Endodermal cell (in vitro differentiated cells): ENCODE measurements at places on chromosomes 7 and 10. TPM values are rescaled to one million over a fixed set of nuclear protein-coding genes. Genes with fewer than 3 reads are reported as not detected.

DNA sequence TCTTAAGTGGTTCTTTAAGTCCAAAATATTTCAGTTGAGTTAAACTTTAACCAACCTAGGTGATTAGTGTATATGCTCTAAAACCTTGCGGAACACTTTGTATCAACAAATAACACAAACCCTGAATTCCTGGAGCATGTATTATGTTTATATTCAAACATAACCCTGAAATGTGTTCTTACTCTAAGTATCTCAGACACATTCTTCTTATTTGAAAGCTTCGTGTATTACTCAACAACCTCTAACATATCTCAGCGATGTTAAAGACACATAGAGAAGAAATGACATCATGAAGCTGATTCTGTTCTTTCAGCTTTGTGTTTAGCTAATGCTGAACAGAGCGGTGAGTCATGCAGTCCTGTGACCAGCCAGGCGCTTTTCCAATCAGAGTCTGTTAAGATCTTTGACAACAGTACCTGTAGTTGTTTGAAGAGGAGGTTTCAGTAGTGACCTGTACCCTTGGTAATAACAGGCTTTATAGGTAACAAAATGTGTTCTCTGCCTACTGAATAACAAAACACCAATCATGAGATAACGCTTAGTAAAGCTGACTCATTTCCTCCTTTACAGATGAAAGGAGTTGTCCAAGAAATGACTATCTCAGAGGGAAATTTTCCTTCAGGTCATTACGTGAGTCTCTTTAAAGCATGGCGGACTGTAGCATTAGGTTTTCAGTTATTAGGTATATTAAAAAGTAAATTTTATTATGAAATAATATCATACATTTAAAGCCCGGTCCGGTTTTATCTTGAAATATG is 67.3 kb upstream of the KLF6 start:
- DNase-seq, result no peak

CHN2 gene
- 3.3 to 14.9 TPM (median 14.0 TPM) in 3 replicates for total RNA-seq

DNA sequence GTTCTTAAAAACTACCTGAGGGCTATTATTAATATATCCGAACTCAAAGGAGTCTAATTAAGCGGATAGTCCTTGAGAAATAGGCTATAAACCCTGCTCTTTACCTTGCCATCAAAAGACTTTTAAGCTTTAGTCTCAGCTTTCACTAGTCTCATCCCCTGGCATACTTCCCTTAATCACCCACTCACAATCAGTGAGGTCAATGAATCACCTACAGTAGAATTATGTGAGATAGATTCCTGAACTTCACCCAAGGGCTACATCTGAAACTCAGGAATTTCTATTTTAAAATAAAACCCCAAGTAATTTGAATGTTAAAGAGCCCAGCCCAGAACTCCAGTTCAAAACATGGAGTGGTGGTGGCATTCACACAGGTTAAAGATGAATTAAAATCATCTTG is 108.7 kb downstream of the ETV1 start:
- no peak for DNase-seq

FGL2 gene
- not detected in 2 replicates for total RNA-seq

GRCh38 chr10:101778781-101779543 is 3.0 kb upstream of the FGF8 start:
- DNase-seq, result peak; percentile 95

MYO3A gene
- total RNA-seq, result 30.8 and 37.6 TPM in 2 replicates

ADARB2 gene
- total RNA-seq, result 0.97 and 1.1 TPM in 2 replicates

- no peak for DNase-seq
These were observed 52.4 kb upstream of the RHEB start for GRCh38 chr7:151572136-151572535.

GRCh38 chr7:50270531-50271018 is 33.9 kb upstream of the IKZF1 start:
- no peak for DNase-seq

MUC12 gene
- total RNA-seq, result 1.6 to 5.9 TPM (median 3.3 TPM) in 3 replicates

DNA sequence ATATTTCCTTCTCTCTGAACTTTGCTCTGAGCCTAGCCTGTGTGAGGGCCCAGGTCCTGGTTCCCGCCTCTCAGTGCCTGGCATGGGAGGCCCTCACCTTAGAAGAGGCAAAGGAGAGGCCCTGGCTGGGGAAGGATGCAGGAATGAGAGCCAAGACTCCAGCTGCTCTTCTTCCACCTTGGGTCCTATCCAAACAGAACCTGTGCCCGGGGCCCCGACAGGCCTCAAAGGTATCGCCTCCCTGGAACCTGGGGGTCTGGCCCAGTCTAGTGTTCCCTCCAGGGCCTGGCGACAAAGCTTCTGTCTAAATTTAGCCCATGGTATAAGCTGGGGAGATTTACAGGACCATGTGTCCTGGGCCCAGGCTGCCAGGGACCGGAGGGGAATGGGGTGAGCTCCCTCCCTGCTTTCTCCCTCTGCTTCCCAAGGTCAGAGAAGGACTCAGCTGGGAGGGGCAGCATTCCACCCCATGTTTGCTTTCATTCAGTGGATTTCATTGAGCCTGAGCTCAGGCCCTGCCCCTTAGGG is 12.0 kb upstream of the CRHR2 start:
- no peak for DNase-seq

GRCh38 chr10:124346831-124347230 is 71.9 kb downstream of the OAT start:
- DNase-seq, result peak; percentile 31

DNA sequence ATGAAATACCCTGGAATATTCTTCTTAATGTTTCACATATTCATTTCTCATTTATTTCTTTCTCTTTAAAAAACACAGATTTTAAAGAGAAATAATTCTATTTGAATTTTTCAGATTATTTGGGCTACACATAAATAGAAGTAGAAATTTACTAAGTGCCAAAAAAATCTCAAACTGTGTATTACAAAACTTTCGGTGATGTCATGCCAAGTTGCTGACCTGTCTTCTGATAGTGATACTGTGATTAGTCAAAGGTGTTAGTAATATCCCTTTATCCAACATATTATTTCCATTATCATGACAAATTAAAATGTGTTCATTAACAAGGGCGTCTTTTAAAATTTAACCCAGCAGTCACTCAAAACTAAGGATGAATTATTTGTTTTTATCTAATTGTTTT is 60.1 kb downstream of the COL28A1 start:
- no peak for DNase-seq

TMEM225B gene
- 0.26 and 0.56 TPM in 2 replicates for total RNA-seq

- DNase-seq, result no peak
These were observed 2.6 kb downstream of the MYO1G start for GRCh38 chr7:44976040-44976745.

CALD1 gene
- total RNA-seq, result 79.0 to 116 TPM (median 111 TPM) in 3 replicates

CRHR2 gene
- not detected in 3 replicates for total RNA-seq

DNA sequence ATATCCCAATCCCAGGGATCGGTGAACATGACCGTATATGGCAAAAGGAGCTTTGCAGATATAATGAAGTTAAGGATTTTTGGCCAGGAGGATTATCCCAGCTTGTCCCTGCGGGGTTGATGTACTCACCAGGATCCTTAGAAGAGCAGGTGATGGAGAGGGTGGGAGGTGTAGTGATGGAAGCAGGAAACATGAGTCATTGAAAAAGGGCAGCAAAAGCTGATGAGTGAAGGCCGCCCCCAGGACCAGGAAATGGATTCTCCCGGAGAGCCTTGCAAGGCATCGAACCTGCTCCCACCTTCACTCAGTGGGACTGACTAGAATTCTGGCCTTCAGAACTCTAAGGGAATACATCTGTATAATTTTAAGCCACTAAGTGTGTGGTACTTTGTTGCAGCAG is 5.2 kb upstream of the NUPR2 start:
- no peak for DNase-seq

- DNase-seq, result no peak
These were observed 96.4 kb downstream of the OSBPL3 start for GRCh38 chr7:24883622-24884013.

PKD2L1 gene
- total RNA-seq, result not detected in 3 replicates

SRRM3 gene
- total RNA-seq, result 4.1 to 5.1 TPM (median 4.1 TPM) in 3 replicates

DNA sequence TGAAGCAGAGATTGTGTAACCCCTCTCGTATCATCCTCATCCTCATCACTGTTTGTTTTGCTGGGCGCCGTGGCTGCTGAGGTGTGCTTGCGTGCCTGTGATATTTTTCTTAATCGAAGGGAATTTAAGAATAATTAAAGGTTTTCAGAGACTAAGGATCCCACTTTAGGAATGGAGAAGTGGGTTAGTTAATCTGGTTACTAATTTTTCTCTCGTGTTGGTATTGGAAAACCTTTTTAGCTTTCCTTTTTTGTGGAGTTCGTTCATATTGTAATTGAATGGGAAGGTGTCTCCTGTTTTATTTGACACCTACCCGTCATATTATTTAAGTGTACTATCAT is 1.3 kb downstream of the UBN2 start:
- no peak for DNase-seq

DNA sequence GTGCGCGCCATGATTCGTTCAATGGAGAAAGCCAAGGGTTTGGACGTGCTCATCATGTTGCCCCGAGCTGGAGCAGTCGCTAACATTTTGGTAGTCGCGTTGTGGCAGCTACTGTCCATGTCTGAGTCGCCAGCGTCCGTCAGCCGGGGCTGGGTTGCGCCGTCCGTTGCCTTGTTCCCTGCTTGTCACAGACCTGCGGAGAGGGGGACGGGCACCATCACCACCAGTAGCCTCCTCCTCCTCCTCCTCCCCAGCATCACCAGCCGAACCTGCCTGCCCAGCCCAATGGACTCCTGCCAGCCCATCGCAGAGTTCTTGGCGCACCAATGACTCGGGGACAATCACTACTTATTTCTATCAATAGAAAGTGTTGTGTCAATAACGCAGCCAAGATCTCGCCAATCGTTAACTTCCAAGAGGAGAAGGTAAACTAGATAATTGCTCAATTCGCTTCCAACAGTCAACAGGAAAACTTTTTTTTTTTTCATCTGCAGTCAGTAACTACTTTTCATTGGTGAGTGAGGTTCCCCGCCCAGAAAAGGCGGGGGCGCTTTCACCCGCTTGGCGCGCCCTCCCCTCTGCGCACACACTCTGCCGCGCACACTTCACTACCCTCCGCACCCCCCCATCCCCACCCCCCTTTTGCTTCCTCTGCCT is at the start of gene FEZF1:
FEZF1 (minus strand) TSS at position 432 of the 657 bp plus-strand sequence; CDS start at position 119, 313 bp downstream.
- peak; percentile 82 for DNase-seq

- no peak for DNase-seq
These were observed 89.2 kb downstream of the RNLS start for GRCh38 chr10:88493691-88494483.

SLC26A4 gene
- total RNA-seq, result 0.42 to 0.76 TPM in 2 of 3 replicates, not detected in the other

- DNase-seq, result no peak
These were observed 208.5 kb upstream of the FRMD4A start for GRCh38 chr10:14539176-14539575.

GRCh38 chr10:5945561-5946418 is 31.6 kb downstream of the IL15RA start:
- no peak for DNase-seq

GRCh38 chr7:4706384-4707216 is 24.5 kb downstream of the FOXK1 start:
- DNase-seq, result peak; percentile 77

- DNase-seq, result no peak
These were observed 50.9 kb upstream of the PDLIM1 start for GRCh38 chr10:95341716-95342130.

ZPBP gene
- total RNA-seq, result not detected in 2 replicates

NKX2-3 gene
- total RNA-seq, result not detected in 3 replicates

DNA sequence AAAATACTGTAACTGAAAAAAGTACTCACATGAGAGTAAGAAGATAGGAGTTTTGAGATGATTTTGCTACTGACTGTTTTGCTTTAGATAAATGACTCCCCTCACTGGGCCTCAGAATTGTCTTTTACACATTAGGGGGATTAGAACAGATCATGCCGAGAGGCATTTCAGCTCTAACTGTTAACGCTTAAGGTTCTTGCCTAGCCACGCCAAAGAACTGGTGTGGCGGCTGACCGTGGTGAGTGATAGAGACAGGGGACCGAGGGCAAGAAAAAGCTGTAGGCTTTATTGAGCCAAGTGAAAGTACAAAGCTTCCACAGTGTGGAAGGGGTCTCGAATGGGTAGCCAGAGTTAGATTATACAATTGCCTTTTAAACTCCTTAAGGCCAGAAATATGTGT is 368.5 kb upstream of the MYO3A start:
- DNase-seq, result peak; percentile 55

- DNase-seq, result no peak
These were observed 54.3 kb downstream of the ZNF438 start for GRCh38 chr10:30977385-30977784.

ADAMTS14 gene
- 0.26 to 0.50 TPM (median 0.44 TPM) in 3 replicates for total RNA-seq

DNA sequence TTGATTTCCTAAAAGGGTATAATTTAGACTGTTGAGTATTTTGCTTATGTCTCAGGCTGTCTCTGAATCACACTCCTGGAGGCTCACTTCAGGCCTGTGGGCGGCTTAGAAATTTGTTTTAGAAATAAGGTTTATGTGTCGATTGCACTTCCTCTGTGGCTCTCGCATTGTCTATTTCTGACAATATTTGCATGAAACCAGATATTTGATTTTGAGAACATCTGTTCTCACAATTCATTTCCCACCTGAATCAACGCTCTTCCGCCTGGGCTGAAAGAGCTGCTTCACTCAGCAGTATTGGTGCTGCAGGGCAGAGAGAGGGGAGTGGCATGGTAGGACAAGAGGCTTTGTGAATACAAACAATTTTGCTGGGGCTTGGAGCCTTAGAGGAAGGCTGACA is 262.0 kb downstream of the ADRA2A start:
- DNase-seq, result no peak

DNA sequence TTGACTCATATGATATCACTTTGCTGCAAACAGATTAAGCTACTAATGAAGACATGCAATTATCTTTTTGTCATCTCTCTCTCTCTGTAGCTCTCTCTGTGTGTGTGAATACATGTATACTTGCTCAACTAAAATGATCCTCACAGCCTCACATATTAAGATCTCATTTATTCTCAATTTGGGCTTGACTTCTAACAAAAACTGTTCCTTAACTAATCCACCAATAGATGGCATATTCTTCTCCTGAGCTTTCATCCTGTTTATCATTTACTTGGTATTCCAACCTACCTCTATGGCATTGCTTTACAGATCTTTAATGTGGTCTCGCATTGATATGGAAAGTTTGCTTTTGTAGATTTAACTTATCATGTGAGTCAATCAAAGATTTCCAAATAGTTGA is 540.4 kb downstream of the CNTNAP2 start:
- no peak for DNase-seq

RADIL gene
- total RNA-seq, result 27.0 to 42.2 TPM (median 34.9 TPM) in 3 replicates

DNA sequence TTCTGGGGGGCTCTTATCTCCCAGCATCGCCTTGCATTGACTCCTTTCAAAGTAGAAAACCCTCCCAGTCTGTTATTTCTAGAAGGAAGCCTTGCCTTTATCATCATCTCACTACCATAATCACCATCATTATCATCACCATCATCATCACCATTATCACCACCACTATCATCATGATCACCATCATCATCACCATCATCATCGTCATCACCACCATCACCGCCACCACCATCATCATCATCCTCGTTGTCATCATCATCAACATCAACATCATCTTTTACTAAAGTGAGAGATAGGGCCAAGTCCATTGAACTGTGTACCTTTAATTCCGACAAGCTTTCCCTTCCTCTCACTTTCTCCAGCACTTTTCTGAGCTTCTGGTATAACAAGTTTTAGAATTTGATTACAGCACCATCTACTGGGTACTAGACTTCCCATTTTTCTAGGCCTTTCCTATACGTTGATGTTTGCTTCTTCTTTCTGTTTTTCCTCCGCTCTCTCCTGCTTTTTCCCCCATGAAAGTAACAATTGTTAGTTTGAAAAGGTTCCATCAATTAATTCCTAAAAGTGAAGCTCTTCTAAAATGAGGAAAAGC is 226.4 kb downstream of the BUB3 start:
- no peak for DNase-seq

GRCh38 chr7:16801111-16801542 is 3.7 kb downstream of the AGR2 start:
- DNase-seq, result no peak

SLC13A4 gene
- 1.7 to 3.2 TPM (median 2.3 TPM) in 3 replicates for total RNA-seq

GRCh38 chr10:7908541-7909210 is 90.4 kb downstream of the TAF3 start:
- DNase-seq, result no peak

PAPOLB gene
- 0.93 to 1.2 TPM (median 0.94 TPM) in 3 replicates for total RNA-seq

GRCh38 chr7:10355816-10356215 is 617.9 kb upstream of the PHF14 start:
- no peak for DNase-seq
